ENCODE measurements at places on chromosomes 6 and 20. TPM values are rescaled to one million over a fixed set of nuclear protein-coding genes. Genes with fewer than 3 reads are reported as not detected.

Gene RWDD2A
- total RNA-seq: 5.0 TPM

Gene OR2H1
- not detected for total RNA-seq

Gene C20orf204
- 1.6 TPM for total RNA-seq

Gene SLC17A9
- 0.41 TPM for total RNA-seq

Gene C20orf144
- total RNA-seq: 0.18 TPM

Gene PPP1R16B
- total RNA-seq: 0.33 TPM

Gene ABHD16B
- not detected for total RNA-seq

Gene C6orf15
- total RNA-seq: not detected

Gene HLA-DQB2
- total RNA-seq: not detected

Gene BTN3A1
- total RNA-seq: 24.0 TPM

Gene FNDC1
- 0.16 TPM for total RNA-seq

Gene LIME1
- total RNA-seq: 1.7 TPM

Gene FGD2
- not detected for total RNA-seq

Gene SMOC2
- not detected for total RNA-seq

Gene RIOK1
- total RNA-seq: 16.8 TPM

Gene BCAS4
- total RNA-seq: 2.7 TPM

Gene CALHM5
- total RNA-seq: 6.8 TPM
